Dorsolateral prefrontal cortex (tissue), 122 donors: ENCODE measurements at places on chromosomes 1 and 21.
A peak's percentile ranks its signal among the peaks of the same experiment; 100 is the strongest.

GRCh38 chr21:39885119-39885848 lies 18.0 kb downstream of the PCP4 start:
- peak; percentile 10 for DNase-seq

- no peak for DNase-seq
Observed at GRCh38 chr1:119440721-119441307, 25.9 kb downstream of the HSD3B2 start.

DNA sequence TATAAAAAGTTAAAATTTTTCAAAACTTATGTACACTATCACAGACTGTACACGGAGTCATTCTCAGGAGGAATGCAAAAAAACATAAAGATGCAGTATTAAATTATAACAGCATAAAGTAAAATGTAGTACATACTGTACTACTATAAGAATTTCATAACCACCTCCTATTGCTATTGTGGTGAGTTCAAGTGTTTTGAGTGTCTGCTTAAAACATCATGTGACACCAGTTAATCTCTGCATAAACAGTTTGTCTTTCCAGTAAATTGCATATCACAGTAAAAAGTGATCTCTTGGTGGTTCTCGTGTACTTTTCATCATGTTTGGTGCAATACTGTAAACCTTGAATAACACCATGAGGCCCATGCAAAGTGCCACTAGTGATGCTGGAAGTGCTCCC lies 45.2 kb downstream of the SDCCAG8 start:
- no peak for DNase-seq

DNA sequence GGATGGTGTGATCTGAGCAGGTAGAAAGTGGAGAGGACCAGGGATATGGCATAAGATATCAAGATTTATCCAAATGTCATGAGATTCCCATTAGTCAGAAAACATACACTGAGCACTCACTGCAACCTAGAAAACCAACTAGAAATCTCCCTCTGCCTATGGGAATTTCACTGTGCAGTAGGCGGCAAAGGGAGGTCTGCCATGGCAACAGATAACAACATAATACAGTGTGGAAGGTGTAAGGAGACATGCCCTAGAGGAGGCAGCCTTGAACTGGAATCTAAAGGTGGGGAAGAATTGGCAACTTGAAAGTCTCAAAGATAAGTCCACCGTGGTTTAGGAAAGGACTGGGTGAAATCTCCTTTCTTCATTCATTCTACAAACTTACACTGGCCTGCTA lies 238.4 kb downstream of the ATG4C start:
- DNase-seq = no peak

- no peak for DNase-seq
Observed at GRCh38 chr1:23651069-23651808, 40.4 kb upstream of the RPL11 start.

GRCh38 chr1:203450479-203451149 lies 25.0 kb upstream of the PRELP start:
- DNase-seq = no peak

- no peak for DNase-seq
Observed at GRCh38 chr1:7760245-7760644, 10.9 kb upstream of the VAMP3 start.

DNA sequence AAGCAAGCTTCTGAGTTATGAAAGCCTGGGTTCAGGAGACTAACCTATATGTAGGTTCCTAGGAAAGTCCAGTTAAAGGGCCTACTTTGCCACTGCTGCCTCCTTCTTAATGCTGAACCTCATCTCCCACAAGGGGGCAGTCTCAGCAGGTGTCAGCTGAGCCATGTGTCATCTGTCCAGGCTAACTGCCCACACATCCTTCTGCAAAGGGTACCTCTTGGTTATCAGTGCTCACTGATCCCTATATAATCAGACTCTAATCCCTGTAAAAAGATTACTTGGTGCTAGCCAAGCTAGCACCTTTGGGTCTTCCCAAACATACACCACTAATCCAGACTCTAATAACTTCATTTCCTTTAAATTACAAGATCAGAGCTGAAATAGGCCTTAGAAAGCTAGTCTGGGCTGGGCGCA lies 9.0 kb downstream of the PRDX1 start:
- DNase-seq = peak; percentile 49

- no peak for DNase-seq
Observed at GRCh38 chr1:229031061-229031460, 239.8 kb upstream of the RAB4A start.

- no peak for DNase-seq
Observed at GRCh38 chr1:238961790-238962189, 424.6 kb upstream of the CHRM3 start.

GRCh38 chr1:46102769-46103476 lies 29.5 kb downstream of the PIK3R3 start:
- no peak for DNase-seq

- no peak for DNase-seq
Observed at GRCh38 chr1:91427741-91428140, 23.1 kb upstream of the HFM1 start.
